ENCODE measurements at places on chromosomes 4 and X.

- DNase-seq: no peak
Observed at GRCh38 chr4:2272026-2272827, 10.3 kb upstream of the MXD4 start.

DNA sequence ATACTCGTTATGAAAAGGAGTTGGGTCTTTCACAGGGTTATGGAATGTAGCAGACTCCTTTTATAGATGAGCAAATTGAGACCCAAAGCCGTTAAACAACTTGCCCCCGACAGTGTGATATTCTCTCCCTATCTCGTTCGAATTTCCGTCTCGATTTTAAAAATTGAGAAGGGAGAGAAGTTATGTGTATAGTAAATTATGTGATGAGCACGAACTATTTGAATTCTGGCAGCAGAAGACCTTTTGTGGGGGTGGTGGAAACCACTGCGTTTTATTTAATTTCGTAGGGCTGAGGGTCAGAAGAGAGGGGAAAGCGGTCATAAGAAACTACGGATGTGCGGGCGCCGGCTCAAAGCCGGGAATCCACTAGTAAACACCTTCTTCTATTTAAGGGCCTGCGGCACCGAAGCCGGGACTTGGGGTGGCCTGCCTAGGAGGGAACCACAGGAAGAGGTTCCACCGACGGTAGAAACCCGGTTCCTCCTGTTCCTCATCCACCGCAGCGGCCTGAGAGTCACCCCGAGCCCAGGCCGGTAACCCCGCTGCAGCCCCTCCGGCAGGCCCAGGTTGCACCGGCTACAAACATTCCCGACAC lies 1.5 kb upstream of the DDX3X start:
- no peak for DNase-seq

DNA sequence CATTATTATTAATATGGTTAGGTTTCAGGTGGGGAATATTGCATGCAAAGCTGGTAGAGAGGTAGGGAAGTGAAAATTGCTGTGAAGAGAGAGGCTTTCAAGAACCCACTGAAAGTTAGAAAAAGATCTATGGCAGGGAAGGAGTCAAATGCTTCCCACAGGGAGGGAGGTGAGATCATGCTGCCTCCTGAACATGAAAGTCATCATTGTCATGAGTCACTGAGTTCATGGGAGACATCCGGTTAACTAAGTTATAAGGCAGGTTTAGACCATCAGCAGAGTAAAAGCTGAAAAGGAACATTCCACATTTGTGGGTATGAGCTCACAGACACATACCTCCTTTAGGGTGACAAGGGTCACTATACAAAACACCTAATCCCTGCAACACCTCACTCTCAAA lies 16.2 kb downstream of the GATB start:
- DNase-seq: peak; percentile 95

DNA sequence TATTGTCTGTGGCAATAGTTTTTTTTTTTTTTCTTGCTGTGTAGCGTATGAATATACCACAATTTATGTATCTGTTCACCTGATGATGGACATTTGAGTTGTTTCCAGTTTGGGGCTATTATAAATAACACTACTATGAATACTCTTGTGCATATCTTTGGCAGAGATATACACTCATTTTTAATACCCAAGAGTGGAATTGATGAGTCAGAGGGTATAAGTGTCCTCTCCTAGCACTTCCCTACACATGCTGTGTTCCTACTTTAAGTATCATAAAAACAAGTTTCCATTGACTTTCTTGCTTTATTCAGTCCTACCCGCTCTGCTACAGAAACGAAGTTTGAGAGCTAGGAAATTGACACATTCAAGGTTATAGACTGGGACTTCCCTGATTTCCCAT lies 39.8 kb downstream of the XIAP start:
- no peak for DNase-seq

DNA sequence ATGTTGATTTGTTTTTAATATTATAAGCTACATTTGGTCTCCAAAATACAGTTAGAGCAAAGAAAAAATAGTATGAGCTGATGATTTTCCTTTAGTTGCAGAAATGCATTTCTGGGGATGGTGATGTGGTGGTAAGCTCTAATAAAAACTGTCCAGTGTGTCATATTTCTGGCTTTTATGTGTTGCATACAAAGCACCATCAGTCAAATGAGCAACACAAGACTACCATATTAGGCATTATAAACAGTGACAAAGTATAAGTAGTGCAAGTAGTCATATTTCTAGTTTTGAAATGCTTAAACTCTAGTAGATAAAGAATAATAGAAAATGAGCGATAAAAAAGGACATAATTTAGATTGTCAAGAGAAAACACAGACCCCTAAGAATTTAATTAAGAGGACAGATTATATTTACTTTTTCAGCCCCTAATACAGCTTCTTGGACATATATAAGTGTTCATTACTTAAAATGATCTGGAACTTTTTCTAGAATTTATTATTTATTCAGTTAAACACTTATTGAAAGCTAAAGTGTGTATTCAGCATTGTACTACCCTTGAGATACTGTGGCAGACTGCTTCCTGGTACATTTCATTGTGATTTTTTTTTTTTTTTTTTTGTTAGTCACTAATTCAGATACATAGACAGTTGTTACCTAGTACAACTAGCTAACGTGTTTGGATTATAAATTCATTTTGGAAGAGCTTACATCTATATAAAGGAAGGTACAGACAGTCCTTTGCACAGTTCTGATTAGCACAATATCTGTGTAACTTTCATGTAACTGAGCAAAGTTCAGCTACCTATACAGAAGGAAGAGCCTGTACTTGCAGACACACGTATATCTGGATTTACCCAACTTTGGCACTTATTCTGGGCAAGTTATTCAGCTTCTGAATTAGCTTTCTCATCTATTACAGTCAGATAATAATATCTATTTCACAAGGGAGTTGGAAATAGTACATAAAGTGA lies 22.3 kb downstream of the RAP1GDS1 start:
- no peak for DNase-seq

- no peak for DNase-seq
Observed at GRCh38 chrX:138018145-138018799, 452.3 kb downstream of the ZIC3 start.

DNA sequence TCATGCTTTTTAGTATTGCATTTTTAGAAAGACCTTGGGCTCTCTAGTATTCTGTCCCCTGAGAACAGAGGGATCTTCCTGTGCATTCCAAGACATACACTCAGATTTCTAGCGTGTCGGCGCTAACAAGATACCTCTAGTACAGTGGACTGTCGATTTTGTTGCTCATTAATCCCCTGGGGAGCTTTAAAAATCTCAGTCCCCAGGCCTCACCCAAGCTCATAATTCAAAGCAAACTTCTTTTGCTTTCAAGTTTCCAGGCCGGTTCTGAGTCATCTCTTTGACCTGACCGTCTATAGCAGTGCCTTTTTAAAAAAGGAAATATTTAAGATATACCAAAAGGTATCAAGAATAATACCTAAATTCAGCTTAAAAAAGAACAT lies 137.0 kb downstream of the AMMECR1 start:
- no peak for DNase-seq

DNA sequence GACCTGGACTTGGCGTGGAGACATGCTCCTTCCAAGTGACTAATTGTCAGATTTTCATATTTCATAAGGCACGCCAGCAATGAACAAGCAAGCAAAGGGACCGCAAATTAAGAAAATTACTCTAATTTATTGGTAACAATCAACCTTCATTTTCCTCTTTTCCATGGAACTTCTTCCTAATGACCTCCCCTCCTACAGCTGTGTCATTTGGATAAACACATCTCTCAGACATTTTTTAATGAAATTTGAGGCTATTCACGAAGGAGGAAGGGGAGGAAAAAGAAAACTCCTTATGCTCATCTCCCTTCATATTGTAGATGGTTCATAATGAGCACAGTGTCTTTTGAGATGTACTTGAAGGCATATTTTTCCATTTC lies 38.6 kb upstream of the TLR3 start:
- DNase-seq: no peak

- no peak for DNase-seq
Observed at GRCh38 chr4:111174331-111174730, 551.5 kb upstream of the PITX2 start.

GRCh38 chr4:178808106-178808505 lies 1365.9 kb upstream of the AGA start:
- DNase-seq: no peak

- DNase-seq: no peak
Observed at GRCh38 chrX:140501321-140501720, 3.5 kb downstream of the SOX3 start.

- DNase-seq: no peak
Observed at GRCh38 chr4:3372264-3372932, 69.4 kb upstream of the HGFAC start.

DNA sequence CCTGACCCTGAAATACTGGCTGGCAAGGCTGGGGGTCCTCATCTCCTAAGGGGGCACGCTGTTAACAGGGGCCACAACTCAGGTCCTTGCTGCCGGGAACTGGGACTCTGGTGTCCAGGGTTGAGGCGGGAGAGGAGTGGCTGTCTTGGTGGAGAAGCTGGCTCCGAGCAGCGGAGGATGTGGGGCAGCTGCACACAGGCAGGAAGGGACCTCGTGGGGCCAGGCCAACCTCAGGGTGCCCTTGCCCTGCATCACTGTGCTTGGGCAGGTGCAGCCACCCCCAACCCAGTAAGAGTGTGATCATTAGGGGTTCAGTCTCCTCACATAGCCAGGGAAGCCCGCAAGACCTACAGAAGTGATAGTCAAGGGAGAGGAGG lies 12.6 kb upstream of the PDE6B start:
- no peak for DNase-seq

DNA sequence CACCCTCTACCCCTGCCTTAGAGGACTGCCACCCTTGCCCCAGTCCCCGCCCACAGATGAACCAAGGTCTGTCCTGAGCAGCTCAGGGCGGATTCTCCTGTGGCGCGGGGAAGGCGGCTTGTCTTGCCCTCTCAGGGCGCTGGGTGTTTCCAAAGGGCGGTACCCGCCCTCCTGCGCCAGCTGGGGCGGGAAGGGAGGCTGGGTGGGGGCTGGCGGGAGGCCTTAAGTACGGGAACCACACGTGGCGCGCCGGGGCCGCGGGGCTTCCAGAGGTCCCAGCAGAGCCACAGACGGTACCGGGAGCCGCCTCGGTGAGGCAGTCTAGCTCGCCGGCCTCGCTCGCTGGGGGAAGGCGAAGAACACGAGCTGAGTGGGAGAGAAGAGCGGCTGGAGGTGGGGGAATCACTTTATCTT lies 361.1 kb downstream of the MID1IP1 start:
- no peak for DNase-seq

GRCh38 chr4:6768539-6768905 lies 14.0 kb upstream of the KIAA0232 start:
- no peak for DNase-seq

DNA sequence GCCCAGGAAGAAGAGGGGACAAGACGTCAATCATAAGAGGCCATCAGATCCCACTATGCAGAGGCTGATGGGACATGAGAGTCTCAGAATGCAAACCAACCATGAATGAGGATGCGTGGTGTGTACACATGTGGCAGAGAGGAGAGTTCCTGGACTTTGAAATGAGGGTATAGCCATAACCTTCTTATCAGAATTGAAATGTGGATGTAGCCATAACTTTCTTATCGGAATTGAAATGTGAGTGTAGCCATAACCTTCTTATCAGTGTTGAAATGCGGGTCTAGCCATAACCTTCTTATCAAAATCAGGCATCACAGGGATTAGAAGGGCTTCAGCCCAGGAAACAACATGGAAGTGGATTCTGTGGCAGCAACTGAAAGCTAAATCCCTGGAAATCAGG lies 415.5 kb upstream of the FAT1 start:
- DNase-seq: no peak

- DNase-seq: no peak
Observed at GRCh38 chr4:48071191-48071590, 54.6 kb downstream of the NIPAL1 start.

- DNase-seq: peak; percentile 19
Observed at GRCh38 chr4:136505020-136505419, 1027.3 kb downstream of the PCDH18 start.

All from H4 (cell line).